ENCODE measurements at places on chromosomes 1 and 21.

- DNase-seq: no peak
Observed at GRCh38 chr1:89087241-89087640, 22.2 kb upstream of the GBP1 start.

GRCh38 chr1:31488528-31488927 lies 75.5 kb downstream of the SERINC2 start:
- DNase-seq: no peak

DNA sequence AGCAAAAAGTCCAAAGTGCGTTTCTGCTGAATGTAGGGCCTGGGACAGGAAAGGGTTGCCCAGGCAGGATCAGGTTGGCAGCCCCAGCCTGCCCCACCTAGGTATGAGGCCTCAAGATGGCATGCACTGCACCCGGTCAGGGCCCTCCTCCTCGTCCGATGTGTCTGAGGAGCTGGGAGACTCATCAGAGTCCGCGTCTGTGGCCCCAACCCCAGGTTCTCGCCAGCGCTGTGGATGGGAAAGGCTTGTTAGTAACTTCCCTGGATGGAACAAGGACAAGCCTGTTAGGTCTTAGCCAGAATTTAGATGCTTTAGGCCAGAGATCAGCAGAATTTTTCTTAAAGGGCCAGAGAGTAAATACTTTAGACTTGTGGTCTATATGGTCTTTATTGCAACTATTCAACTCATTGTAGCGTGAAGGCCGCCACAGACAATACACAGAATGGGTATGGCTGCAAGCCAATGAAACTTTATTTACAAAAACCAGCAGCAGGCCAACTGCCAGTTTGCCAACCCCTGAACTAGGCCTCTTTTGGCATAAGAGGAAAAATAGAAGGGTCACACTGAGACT lies 12.4 kb downstream of the PEA15 start:
- DNase-seq: no peak

GRCh38 chr1:169047074-169047473 lies 59.4 kb upstream of the ATP1B1 start:
- DNase-seq: peak; percentile 27

- DNase-seq: no peak
Observed at GRCh38 chr21:43721939-43722338, 3.0 kb downstream of the PDXK start.

- no peak for DNase-seq
Observed at GRCh38 chr1:32197837-32198236, 2.6 kb upstream of the CCDC28B start.

- no peak for DNase-seq
Observed at GRCh38 chr21:15018382-15018781, 46.4 kb downstream of the NRIP1 start.

GRCh38 chr1:6634371-6635052 lies 9.8 kb downstream of the THAP3 start:
- no peak for DNase-seq

DNA sequence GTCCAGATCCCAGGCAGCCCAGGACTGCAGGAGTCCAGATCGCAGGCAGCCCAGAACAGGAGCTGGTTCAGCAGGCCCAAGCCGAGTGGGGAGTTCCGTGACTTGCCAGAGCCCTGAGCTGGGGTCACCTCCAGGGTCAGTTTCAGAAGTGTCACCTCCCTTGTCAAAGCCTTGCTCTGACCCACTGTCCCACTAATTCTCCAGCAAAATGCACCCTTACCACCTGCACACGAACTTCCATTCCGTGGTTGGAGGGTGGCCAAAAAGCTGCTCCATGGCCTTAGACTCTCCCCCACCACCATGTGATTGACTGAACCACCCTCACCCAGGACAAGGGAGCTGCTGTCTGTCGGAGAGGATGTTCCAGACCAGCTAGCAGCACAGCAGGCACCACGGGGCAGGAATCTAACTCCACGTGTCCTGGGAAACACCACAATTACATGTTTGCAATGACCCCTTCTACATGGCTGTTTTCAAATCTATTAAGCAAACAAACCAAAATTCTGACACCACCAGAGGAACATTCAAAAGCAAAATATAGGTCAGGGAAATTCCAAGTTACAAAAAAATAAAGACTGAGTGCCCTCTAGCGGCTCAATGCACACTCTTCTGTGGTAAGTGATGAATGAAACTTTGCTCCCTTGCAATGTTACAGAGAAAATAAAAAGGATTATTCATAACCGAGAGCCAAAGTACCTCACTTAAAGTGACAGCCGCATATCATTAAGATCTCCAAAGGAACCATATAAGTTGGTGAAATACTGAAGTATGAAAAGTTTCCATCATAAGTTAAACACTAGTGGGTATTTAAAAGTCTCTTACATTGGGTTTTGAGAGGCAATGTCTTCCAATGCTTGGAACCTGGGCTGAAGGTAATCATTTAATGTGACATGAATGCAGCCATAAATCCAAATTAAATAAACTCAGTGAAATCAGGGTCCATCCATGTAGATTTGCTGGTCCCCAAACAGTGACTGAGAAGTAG lies 76.3 kb downstream of the NPHP4 start:
- DNase-seq: peak; percentile 48

- DNase-seq: no peak
Observed at GRCh38 chr1:23156940-23157339, 11.7 kb downstream of the LUZP1 start.

DNA sequence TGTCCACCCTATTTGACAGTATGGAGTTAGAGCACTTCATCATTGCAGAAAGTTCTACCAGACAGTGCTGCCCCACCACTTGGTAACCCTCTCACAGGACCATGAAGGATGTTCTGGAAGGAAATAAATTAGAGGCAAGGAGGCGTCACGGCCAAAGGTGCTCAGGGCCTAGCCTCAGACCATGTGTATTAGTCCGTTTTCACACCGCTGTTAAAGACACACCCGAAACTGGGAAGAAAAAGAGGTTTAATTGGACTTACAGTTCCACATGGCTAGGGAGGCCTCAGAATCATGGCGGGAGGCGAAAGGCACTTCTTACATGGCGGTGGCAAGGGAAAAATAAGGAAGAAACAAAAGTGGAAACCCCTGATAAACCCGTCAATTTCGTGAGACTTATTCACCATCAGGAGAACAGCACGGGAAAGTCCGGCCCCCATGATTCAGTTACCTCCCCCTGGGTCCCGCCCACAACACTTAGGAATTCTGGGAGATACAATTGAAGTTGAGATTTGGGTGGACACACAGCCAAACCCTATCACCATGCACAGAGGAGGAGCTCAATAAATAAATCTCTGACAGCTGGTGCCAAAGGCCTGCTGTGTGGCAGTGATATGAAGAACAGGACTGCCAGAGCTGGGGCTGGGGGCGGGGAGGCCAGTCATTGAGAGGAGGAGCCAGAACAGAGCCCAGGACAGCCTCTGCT lies 75.8 kb downstream of the FHAD1 start:
- no peak for DNase-seq

GRCh38 chr1:32142446-32143301 lies 34.8 kb downstream of the KPNA6 start:
- peak; percentile 53 for DNase-seq

DNA sequence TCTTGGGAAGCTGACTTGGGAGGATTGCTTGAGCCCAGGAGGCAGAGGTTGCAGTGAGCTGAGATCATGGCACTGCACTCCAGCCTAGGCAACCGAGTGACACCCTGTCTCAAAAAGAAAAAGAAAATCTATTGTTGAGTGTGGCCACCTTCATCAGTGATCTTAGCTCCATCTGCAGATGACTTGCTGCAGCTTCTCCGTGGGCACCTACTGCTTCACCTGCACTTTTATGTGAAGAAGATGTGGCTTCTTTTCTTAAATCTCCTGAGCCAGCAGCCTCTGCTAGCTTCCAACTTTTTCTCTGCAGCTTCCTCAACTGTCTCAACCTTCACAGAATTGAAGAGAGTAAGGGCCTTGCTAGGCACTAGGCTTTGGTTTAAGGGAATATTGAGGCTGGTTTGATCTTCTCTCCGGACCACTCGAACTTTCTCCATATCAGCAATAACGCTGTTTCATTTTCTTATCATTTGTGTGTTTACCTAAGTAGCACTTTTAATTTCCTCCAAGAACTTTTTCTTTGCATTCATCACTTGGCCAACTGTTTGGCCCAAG lies 28.0 kb downstream of the AGPAT3 start:
- DNase-seq: no peak

DNA sequence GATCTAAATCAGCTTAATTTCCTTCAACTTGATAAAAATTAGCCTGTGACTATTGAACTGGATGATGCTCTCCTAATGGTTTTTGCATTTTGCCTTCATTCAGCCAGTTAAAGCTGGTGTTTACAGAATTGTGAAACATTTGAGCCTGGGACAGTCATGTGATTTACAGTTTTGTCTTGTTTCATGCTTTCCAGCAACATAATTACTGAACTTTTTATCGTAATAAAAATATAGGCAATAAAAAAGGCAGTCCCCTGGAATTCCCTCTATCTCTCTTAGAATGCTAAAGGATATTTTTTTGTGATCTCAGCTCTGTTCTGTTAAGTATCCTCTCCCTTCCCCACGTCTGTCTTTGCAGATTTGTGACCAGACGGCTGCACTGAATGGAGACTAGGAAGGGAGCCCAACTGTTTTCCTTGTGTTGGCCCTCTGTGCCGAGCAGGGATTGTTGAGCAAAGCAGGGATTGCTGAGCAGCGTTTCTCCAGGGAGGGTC lies 70.3 kb upstream of the RGL1 start:
- DNase-seq: peak; percentile 52

DNA sequence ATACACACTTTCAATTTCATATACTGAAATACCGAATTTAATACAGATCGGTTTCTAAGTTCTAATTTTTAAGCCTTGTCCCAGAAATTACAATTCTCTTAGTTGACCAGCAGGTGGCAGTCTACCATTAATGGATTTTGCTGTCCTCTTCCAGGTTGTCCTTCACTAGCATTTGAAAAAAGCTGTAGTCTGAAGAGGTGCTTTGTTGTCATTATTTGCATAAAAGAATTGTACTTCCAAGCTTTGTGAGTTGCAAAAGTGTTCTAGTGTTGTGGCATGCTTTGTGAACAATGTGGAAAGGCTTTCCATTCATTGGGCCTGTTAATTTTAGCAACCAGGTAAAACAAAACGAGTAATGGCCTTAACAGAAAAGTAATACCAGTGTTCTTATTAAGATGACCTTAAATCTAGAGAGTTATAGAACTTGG lies 193.6 kb downstream of the RPS6KC1 start:
- peak; percentile 61 for DNase-seq

- peak; percentile 93 for DNase-seq
Observed at GRCh38 chr1:108816049-108816893, 40.6 kb downstream of the AKNAD1 start.

- no peak for DNase-seq
Observed at GRCh38 chr1:220770245-220770913, 16.3 kb upstream of the MTARC1 start.

GRCh38 chr1:84412316-84412942 lies 14.1 kb downstream of the DNASE2B start:
- no peak for DNase-seq

DNA sequence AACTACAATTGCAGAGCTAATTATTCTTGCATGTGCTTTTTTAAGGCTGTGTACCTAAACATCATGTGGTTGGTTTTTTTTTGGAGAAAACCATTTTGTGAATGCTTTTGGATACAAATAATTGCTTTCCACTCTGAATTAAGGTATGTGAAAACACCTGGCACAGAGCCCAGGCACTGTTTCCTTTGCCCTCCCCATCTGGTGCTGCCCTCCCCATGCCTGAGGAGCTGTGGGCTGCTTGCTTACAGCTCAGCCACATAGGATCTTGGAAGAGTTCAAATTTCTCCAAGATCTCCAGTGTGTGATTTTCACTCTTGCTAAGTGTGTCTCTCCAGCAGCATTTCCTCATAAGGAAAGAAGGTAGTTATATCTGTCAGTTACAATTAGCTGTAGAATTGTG lies 27.8 kb downstream of the DNM3 start:
- DNase-seq: peak; percentile 56

GRCh38 chr1:42258218-42258617 lies 76.8 kb downstream of the FOXJ3 start:
- no peak for DNase-seq

DNA sequence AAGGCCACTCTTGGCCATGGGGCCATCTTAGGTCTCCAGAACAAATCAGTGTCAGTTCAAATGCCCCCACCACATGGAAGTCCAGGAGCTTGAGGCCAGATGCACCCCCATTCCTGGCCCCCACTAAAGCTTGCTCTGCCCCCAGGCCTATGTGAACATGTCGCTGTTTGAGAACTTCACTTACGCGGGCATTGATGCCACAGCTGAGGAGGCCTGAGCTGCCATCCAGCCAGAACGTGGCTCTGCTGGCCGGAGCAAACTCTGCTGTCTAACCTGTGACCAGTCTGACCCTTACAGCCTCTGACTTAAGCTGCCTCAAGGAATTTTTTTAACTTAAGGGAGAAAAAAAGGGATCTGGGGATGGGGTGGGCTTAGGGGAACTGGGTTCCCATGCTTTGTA lies 15.1 kb upstream of the MPL start:
- no peak for DNase-seq

DNA sequence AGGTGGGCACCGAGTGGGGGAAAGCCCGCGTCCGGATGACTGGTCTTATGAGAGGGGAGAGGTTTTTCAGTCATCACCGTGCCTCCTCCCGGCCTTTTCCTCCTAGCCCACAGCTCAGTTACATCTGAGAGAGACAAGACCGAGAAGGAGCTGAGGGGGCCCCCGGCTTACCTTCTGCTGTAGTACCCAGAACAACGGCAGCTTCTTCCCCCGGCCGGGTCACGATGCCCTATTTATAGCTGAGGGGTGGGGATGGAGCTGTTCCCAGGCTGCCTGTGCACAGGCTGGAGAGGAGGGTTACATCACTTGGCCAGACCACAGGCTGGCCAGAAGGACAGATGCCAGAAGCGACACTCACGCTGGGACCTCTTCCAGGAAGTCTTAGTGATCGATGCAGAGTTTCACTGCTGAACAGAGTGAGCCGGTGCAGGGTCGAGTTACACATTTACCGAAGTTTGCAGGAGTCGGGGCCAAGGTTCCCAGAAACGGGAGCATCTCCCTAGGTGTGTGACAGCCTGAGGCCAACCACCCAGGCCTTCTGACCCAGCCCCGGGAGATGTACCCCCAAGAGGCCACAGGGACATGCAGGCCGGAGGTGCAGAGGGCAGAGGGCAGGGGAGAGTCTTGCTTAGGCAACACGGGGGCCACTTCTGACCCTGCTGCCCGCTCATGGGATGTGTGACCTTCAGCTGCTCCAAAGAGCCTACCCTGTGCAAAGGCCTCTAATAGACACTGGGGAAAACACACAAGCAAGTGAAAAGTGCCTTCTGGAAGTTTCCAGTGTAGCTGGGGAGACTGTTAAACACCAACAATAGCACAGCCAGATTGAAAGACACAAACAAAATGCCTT lies at the start of gene AGT:
Gene AGT, minus strand, starts transcription at position 208 of the 850 bp plus-strand sequence. CDS start 3,299 bp downstream, outside the sequence.
- DNase-seq: peak; percentile 83

DNA sequence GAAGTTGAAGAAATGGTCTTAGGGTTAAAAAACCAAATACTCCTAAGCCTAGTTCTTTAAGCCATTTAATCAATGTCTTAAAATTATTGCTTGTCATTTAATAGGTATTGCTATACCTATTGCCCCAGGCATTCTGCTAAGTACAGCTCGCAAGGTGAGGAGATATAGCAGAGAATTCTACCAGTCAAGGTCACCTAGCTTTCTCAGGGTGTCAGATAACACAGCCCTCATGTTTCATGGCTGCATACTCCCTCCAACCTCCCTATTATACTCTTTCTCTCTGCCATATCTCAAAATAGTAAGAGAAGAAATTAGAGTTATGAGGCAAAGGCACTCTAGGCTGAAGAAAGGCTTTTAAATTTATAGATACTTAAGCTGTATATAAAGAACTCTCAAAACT lies 68.4 kb upstream of the GPR88 start:
- no peak for DNase-seq

Data from renal cortical epithelial cell (primary cell).